ENCODE measurements at places on chromosomes 12 and 14.

DNA sequence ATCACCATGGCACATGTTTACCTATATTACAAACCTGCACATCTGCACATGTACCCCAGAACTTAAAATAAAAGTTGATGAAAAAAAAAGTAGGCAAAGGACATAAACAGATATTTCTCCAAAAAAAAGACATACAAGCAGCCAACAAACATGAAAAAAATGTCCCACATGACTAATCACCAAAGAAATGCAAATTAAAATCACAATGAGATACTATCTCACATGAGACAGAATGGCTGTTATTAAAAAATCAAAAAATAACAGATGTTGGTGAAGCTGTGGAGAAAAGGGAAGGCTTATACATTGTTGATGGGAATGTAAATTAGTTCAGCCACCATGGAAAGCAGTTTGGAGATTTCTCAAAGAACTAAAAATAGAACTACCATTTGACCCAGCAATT is 68.0 kb upstream of the FAR2 start:
- DNase-seq = no peak

DNA sequence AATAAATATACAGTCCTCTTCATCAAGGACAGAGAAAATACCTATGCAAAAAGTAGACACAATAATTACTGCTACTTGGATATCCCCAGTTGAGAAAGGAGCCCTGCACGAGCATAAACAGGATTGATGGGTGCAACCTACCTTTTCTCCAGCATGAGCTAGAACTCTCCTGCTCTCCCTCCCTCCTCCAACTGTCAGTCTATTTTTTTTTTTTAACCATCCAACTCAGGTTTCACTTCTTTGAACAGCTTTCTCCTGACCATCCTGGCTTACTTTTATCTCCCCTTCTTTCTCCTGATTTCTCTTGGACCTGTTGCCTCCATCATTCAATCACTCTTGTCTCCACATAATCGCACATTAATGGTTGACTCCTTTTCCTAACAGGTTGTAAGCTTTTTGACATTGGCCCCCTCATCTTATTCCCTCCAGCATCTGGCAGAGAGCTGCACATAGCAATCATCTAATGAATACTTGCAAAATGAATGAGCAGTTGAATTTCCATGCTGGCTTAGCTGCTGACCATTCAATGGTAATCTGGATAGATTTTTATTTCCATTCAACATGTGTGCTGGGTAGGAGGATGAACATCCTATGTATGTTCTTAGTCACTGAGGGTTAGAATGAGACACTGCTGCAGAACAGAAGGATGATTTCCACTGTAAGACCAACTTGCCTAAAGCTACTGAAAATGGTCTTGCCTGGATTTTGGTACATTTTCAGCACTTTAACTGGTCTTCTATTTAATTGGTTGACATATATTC is 24.4 kb downstream of the MYBPC1 start:
- DNase-seq = no peak

DNA sequence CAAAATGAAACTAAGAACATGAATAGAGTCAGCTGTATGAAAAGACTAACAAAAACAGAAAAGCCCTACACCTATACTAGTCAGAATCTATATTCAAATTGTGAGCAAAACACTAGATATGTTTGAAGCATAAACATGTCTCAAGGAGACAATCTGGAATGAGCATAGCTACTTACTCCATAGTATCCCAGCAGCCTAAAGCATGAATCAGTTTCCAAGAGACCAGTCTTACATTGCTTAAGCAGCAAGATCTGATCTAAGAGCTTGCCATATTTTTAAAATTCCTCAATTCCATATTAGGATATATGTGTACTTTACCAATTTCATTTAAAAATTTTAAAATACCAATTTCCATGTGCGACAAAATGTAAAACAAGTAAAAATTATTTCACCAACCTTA is 7.7 kb downstream of the CAPS2 start:
- no peak for DNase-seq

GRCh38 chr12:47725893-47726292 is 603 bp upstream of the ENDOU start:
- DNase-seq = no peak

GRCh38 chr14:34246206-34246605 is 215.8 kb downstream of the SPTSSA start:
- no peak for DNase-seq

DNA sequence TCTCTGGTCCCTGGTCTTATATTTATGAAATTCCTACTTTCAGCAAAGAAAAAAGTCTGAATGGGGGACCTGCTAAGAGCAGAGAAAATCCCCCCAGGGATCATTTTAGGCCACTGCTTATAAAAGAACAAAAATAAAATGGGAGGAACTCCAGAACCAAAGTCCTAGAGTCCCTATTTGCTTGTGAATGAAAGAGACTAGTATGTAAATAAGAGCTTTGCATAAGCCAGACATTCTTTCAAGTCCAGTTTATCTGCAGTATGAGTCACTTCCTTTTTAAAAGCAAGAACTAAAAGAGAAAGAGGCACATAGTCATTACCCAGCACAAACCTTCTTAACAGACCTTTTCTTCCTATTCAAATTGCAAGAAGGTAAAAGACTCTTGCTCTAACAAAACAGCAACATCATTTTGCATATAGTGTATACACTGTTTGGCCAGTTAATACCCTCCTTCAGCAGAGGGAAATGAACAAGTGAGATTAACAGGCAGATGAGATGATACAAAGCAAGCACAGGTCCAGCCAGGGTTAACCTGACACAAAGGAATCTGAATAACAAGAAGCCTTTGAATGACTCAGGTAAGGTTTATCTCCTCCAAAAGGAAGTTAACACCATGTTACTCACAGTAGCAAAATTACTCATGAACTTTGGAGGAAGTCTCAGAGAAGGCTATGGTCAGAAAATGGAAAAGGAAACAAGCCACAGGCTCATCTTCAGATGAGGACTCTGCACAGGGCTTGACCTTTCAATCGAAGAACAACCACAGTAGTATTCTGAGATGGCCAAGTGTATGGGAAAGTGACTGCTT is 87.3 kb downstream of the PHLDA1 start:
- DNase-seq = peak; percentile 9

GRCh38 chr12:115998794-115999478 is 278.6 kb downstream of the MED13L start:
- DNase-seq = no peak

DNA sequence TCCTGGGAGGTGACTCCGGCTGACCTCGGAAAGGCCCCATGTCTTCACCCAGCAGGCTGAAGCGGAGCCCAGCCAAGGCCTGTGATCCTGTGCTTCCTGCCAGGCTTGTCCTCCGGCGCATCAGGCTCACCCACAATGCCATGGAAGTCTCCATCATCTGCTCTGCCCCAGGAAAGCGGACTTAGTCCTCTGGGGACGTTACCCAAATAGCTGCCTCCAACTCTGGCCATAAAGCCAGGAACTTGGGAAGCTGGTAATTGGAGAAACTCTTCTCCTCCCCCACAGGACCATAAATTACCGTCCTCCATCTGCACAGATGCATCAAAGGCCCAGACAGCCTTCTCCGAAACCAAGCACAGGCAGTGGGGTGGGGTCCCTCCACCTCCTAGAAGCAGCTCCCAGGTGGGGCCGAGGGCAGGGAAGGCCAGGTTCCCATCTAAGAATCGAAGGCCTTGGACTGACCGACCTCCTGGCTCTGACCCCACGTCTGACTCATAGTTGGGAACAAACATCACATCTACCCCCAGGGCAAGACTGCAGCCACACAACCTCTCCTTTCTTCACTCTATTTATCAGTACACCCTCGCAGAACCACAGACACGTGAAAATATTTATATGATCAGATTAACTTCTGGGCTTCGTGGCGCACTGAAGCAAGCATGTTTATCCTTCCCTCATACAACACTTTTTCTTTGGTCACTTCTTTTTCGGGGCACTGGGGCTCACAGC is 56.4 kb downstream of the PITPNM2 start:
- DNase-seq = no peak

- no peak for DNase-seq
These were observed 7.2 kb downstream of the PDE3A start for GRCh38 chr12:20375560-20375959.

- no peak for DNase-seq
These were observed 777 bp downstream of the ASCL1 start for GRCh38 chr12:102958073-102958829.

DNA sequence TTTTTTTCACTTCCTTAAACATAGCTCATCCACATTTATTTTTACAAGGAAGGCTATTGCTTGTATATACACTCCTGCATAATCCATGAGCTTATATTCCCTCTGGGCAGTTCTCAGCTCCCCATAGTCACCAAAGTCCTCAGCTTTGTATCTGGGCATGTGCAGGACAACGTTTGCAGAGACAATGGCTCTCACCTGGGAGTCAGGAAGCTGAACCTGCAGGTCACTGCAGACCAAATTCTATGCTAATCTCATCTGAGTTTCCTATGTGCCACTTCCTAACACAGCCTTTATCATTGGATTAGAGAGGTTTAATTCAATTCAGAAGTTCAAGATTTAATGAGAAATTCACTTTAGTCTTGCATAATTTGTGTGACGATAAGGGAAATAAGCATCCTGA is 131.5 kb downstream of the KCNK10 start:
- no peak for DNase-seq

- DNase-seq = no peak
These were observed 80.8 kb downstream of the PRIMA1 start for GRCh38 chr14:93707475-93707874.

- DNase-seq = no peak
These were observed 60.1 kb upstream of the DIO2 start for GRCh38 chr14:80271389-80271788.

DNA sequence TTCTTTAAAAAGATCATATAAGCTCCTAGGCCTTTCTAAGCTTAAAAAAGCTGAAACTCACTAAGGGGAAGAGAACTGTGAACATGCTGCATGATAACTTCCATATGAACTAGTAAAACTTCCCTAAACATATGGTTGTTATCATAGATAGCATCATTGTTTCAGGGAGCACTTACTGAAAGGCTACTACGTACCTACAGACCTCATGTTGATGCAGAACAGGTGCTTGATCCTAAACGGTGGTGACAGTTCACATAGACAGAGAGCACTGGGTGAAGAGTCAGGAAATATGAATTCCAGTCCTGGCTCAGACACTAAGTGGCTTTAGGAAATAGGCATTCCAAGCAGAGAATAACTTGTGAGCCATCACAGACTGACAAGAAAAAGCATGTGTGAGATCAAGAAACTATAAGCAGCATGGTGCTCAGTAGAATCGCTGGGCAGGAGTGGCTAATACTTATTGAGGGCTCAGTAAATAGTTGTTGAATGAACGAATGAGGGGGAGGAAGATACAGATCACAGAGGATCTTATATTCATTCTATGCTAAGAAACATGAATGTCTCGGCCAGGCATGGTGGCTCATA is 78.4 kb upstream of the NUDT4 start:
- DNase-seq = no peak

- no peak for DNase-seq
These were observed 2.6 kb upstream of the NOS1 start for GRCh38 chr12:117363953-117364486.

- DNase-seq = no peak
These were observed 172.9 kb downstream of the CEP128 start for GRCh38 chr14:80768646-80769045.

DNA sequence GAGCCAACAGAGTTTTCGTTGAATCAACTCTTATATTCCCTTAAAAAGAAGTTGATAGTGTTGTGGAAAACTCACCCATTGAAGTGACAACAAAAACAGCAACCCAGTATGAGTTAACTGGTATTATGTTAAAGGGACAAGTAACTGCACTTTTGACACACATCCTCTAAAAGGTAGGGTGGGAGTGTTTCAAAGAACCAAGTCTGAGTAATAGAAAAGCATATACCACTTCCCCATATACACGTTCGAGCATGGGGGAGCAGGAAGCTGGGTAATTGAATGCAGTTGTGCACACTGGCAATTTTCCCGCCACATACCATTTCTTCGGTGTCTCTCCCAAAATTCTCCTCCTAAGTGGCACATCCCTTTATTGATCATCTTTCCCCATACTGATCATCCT is 31.5 kb downstream of the IFNG-AS1 start:
- DNase-seq = no peak

GRCh38 chr12:123388177-123388950 is 4.4 kb downstream of the KMT5A start:
- peak; percentile 53 for DNase-seq

DNA sequence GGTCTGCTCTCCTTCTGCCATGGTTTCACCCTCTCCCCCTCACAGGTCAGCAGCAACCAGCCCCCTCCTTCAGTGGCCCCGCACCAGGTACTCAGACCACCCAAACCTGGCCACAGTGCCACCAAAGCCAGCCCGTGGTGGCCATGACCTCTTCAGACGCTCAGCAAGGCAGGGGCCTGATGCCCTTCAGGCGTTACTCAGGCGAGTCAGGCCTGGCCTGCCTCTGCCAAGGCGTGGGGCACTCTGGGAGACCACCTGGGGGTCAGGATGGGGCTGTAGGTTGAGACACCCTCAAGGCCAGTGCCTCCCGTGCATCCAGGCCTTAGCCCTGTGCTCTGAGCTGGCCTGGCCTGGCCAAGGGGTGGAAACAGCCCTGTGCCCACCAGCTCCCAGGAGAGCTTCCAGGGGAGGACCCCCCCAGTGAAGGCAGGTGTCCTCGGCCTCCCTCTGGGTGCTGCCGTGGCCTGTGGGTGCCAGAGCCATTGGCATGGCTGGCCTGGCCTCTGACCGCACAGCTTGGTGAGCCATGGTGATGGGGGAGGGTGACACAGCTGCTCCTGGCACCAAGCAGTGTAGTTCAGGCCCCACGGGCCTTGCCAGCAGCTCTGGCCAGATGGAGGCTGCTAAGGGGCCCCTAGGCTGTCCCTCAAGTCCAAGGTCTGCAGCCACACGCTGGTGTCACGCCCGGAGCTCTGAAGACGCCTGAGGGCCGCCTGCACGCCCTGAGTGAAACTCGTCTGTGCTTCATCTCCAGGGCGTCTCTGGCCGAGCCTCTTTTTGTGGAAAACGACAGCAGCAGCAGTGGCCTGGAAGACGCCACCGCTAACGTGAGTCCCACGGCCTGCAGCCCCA is 15.1 kb downstream of the XRCC3 start:
- no peak for DNase-seq

DNA sequence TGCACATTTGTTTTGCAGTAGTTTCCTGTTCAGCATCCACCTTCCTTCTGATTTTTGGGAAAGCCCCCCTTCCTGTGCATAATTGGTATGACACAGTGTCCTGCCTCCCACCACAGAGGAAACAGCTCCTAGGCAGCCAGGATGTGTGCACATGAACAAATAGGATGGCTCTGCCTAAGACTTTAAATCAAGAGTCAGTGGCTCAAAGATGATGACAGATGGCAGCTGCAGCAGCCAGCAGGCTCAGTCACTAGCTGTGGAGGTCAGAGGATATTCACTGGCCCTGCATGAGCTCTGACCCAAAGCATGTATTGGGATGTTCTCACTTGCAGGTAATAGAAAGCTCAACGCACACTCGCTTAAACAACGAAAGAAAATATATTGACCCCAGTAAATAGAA is 90.3 kb downstream of the KCNK10 start:
- no peak for DNase-seq

DNA sequence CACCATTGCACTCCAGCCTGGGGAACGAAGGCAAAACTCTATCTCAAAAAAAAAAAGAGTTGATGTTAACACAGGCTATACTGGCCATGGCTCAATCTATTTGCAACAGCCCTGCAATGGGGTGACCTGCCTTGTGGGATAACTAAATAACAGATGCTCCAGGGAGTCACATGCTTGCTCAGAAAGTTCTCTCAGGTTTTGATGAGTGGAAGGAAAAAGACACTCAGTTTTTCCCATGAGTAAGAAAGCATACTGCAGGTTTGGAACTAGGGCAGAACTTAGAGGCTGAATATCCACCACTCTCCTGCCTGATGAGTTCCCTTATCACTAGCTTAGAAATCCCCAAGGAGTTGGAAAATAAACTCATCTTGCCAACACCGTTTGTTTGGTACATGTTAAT is 16.9 kb downstream of the WSB2 start:
- no peak for DNase-seq

GRCh38 chr12:14156606-14157005 is 175.2 kb upstream of the GRIN2B start:
- no peak for DNase-seq

All from activated gamma-delta T cell treated with anti-CD3 and anti-CD28 coated beads, Interleukin-2, amount 50 U/mL, for 16 hours (primary cell).